ENCODE measurements at places on chromosomes 2 and 18.

DNA sequence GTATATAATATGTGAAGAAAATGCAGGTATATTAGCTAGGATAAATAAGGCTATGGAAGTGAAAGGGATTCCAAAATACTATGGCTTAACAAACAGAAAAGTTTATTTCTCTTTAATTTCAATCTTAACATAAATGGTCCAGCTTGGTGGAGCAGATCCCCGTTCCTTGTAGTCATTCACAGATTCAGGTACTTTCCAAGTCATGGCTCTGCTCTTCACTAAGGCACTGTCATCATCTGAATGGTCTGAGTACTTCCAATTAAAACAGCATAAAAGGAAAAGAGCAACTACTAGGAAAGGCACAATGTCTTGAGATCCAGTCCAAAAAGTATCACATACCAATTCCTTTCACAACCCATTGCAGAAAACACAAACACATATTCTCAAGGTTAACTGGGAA is 63.4 kb downstream of the OLA1 start:
- no peak for DNase-seq

DNA sequence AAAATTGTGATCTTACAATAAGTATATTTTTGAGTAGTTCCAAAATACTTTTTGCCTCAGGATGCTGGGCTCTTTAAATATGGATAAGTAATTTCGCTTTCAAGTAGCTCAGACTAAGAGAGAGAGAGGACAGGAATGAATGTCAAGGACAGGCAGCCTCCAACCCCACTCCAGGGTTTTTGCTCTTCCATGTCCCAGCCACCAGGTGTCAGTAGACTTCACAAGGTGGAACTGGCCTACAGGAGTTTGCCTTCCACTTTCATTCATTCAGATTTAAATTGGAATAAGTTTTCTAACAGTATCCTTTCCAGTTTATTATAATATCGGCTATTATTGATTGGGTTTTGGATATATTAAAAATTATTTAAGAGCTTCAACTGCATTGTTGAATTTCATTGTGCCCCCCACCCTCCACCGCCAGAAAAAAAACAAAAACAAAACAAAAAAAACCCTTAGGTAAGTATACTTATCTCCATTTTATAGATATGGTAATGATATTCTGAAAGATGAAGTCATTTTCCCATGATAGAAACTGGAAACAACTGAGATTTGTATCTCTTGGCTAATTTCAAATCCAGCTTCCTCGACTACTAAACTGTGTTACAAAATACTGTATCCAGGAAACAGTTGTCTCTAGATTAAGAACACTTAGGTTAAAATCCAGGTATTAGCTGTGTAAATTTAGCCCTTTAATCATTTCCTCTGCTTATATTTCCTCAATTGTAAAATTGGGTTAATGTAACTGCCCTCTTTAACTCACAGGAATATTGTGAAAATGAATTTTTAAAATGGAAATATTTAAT is 793.1 kb downstream of the ERBB4 start:
- DNase-seq = no peak

GRCh38 chr2:195410074-195410671 is 246.9 kb upstream of the SLC39A10 start:
- DNase-seq = no peak

DNA sequence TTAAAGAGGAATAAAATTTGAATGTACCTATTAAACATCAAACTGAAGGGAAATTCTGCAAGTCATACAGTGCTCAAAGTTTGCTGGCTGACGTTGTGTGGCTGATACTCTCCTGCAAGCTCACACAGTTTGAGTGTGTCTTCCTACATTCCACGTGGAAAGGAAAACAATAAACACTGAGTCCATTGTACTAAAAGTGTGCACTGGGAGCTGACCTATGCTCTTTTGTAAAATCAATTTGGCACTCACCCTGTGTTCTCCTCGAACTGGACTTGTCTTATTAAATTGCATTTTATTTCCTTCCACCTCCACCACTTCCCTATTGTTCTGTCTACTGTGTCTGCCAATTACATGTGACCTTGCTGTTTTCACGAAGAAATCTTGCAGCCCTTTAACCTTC is 458.0 kb downstream of the CPS1 start:
- DNase-seq = no peak

DNA sequence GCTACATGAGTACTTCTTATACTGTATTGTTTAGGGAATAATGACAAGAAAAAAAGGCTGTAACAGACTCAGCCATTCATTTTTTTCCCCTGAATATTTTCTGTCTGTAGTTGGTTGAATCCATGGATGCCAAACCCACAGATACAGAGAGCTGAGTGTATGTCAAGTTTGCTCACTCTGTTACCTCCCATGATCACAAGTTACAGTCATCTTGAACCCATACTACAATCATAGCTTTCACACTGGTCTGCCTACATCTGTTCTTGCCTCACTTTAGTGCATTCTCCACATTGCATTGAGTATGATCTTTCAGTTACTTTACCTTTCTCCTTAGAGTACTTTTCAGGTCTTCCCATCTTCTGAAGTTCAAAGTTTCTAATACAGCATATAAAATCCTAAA is 94.0 kb downstream of the BIRC6 start:
- no peak for DNase-seq

DNA sequence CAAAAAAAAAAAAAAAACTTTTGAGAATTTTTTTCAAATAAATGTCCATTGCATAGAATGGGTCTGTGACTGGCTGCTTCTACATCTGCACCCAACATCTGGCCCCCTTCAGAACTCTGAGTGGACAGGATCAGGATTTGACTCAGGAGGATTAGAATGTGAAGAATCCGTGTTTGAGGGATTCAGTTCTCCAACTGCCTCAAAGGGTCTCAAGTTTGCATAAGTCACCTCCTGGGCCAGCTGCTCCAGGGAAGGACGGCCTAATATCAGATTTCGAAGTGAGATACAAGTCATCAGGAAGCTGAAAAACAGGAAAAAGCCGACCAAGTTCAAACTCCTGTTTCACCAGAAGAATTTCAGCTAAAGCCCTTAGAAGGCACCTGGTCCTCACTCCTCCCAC is 10.9 kb downstream of the MAT2A start:
- DNase-seq = no peak

DNA sequence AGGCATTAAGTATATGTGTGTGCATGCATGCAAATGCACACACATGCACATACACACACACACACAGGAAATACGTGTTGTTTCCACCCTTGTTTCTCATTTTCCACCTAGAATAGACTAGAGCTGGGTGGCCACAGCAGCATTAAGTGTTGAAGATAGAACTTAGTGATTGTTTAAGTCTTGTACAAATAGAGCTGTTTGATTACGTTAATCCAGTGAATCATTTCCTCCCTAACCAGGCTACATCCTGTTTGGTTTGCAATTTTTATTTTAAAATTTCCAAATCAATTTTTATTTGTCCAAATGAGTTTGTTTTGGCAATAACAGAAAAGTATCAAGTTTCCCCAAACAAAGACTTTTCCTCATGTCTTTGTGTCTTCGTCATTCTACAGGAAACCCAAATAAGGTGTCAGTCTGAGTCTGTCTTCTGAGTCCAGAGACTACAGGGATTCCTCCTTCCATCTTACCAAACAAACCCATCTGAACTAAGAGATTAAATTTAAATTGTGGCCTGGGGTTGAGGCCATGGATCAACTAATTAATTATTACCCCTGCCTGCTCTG is 74.6 kb upstream of the GALNT5 start:
- no peak for DNase-seq

- DNase-seq = no peak
Measured at GRCh38 chr2:165328272-165328671, 89.1 kb downstream of the SCN2A start.
